ENCODE measurements at places on chromosomes 4 and X.

DNA sequence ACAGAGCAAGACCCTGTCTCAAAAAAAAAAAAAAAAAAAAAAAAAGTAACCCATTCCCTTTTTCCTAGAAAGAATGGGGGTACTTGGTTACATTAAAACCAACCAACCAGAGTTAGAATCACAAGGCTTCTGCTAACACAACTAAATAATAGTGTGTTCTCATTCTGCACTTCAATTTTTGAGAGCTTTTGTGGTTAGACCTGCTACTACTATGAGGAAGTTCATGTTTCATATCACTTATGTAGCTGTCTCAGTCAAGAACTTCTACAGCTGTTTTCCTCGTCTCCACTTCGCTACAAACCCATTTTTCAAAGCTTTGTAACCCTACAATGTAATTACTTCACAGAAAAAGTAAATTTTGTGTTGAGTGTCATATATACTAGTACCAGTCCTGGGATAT, 58.3 kb downstream of the PDHA2 start:
- DNase-seq, result no peak

- DNase-seq, result no peak
Observed at GRCh38 chr4:158099686-158100085, 73.1 kb downstream of the GASK1B start.

- peak; percentile 43 for DNase-seq
Observed at GRCh38 chrX:129726307-129727111, 12.3 kb upstream of the XPNPEP2 start.

DNA sequence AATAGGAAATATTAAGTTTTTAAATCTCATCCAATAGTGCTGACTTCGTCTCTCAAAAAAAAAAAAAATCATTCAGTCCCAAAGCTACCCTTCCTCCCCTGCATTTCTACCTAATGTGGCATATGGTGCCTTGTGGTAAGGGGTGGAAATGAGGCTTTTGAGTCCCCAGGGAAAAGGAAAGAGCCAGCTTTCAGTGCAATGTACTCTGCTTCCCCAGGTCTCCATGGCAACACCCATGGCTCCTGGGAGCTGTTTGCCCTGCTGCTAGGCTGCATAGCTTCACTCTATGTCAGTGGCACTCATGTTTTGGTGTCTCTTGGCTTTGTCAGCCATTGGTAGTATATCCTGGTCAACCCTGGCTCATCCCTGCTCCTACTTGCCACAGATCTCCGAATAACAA, 175.9 kb downstream of the SLC39A8 start:
- DNase-seq, result no peak

DNA sequence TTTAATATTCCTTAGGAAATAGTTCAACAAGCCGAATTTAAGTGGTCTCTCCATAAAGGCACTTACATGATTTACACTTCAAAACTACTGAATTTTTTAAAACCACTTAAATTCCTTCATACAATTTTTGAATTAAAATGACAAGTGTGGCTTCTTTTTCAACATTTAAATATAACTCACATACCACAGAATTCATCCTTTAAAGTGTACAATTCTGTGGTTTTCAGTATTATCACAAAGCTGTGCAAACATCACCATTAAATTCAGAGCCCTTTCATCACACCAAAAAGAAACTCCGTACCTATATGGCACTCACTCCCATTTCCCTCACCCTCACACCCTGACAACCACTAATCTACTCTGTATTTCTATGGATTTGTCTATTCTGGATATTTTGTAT, 200.9 kb upstream of the MAB21L2 start:
- no peak for DNase-seq

- DNase-seq, result no peak
Observed at GRCh38 chr4:84626673-84627072, 43.7 kb downstream of the CDS1 start.

- no peak for DNase-seq
Observed at GRCh38 chrX:81261576-81261975, 59.7 kb downstream of the SH3BGRL start.

DNA sequence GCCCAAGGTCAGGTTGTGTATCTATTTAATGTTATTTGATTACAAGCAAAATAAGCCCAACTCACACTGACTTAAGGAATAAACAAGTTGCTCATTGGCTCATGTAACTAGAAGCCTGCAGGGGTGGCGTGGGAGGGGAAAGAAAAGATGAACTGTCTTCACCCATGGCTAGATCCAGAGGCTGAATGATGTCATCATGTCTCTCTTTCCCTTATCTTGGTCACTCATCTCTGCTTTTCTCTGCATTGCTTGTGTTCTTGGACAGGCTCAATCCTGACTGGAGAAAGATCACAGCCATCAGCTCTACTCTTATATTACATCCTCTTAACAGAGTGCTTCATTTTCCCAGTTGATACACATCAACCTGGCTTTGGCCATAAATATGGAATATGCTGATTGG, 290.0 kb upstream of the DIAPH2 start:
- DNase-seq, result no peak

DNA sequence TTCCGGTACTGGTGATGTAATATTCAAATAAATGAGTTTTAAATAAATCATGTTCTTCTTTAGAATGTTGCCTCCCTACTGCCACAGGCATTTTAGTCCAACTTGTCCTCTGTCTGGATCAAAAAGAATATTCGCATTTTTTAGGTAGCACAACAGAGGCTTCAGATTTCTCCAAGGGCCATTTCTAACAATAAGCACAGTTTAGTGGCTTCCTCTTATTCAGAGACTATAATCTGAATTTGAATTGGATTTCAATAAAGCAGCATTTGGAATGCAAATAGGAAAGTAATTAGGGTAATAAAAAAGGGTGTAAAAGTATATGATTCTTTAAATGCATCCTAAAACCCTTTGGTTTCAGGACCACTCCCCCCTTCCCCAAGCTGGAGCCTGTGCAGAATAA, 167.9 kb upstream of the GLRA2 start:
- no peak for DNase-seq

- no peak for DNase-seq
Observed at GRCh38 chr4:52578951-52579350, 80.2 kb downstream of the USP46 start.

- peak; percentile 52 for DNase-seq
Observed at GRCh38 chr4:184476695-184477094, 2.3 kb upstream of the IRF2 start.

DNA sequence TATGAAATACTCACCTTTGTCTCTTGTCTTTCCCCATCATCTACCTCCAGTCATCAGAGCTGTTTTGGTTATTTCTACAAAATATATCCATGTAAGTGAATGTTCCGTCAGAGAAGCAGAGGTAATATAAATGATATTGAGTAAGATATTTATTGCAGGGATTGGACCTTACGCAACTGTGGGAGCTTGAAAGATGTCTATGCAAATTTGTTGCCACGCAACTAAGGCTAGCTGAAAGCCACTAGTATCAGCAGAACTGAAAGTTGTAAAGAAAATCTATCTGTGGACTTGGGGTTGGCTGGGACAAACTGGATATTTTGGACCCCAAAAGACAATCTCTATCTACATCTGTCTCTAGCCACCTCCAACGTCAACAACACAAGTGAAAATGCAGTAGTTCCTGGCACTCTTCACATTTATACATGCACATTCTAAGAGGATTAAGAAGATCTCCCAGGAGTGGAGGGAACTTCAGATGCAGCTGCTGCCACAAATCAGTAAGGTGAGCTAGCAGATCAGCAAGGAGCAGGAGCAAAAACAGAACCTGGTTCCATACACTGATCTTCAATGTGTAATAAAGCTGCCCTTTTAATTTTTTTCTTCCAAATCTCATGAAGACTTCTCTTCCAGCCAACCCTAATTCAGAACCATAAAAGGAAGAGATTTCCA, 8.5 kb upstream of the CCSER1 start:
- no peak for DNase-seq

- no peak for DNase-seq
Observed at GRCh38 chr4:7938266-7938608, 1.4 kb downstream of the AFAP1 start.

DNA sequence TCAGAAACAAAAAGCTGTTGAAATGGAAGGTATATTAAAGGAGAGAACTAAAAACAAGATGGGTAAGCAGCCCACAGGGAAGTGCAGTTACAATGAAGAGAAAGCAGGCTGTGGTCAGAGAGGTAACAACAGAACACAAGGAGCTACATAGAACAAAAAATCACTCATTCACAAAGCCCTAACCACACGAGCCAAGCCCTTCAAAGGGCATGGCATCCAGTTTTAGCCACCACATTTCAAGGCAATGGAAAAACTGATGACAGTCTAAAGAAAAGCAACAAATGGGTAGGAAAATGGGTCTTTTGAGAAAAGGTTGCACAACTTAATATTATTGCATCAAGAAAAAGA, 37.5 kb downstream of the KDR start:
- no peak for DNase-seq

DNA sequence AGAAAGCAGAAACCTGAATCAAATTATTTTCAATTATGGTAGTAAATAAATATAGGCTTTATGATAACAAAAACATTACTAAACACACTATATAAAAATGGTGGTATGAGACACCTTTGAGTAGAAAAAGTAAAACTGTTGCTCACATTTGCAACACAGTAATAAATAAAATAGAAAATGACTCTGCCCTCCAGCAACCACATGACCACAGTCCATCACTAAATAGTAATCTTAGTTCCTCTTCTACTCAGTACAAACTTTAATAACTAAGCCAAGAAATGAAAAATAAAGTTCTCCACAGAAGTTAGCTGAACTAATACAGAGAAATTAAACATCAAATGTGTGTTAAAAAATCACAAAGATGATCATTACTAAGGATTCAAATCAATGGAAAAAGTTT, 108.5 kb downstream of the ADGRA3 start:
- no peak for DNase-seq

- DNase-seq, result peak; percentile 30
Observed at GRCh38 chr4:55396308-55397125, 760 bp downstream of the TMEM165 start.

All from CD4-positive, alpha-beta T cell treated with Interleukin-6 for 4 hours (primary cell).